ENCODE measurements at places on chromosomes 3 and 15. TPM values are rescaled to one million over a fixed set of nuclear protein-coding genes. Genes with fewer than 3 reads are reported as not detected.

DNA sequence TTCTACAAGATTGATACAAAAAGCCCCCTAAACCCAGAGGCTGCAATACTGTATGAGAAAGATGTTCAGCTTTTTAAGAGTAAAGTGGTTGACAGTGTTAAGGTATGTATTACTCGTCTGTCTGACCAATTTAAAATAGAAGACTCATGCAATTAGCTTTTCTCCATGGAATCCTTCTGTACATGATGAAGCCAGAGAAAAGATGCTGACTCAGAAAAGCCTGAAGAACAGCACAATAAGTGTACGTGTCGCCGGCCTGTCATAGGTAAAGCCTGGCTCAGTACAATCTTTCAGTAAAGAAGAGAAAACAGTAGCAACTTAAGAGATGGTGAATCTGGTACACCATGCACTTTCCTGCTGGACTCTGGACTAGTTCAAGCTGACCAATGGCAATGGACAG, 16.4 kb downstream of the NEK4 start:
- H3K4me1 ChIP-seq = no peaks in the 10 kb centered on the region
- H3K27ac ChIP-seq = no peak overlapping the region
- H3K27me3 ChIP-seq = no peaks in the 10 kb centered on the region
- no peak overlapping the region for H3K4me3 ChIP-seq
- peaks cover 3% of the 10 kb centered on the region for H3K36me3 ChIP-seq

The SYNPR gene
- polyA plus RNA-seq = not detected

- H3K27me3 ChIP-seq = no peaks in the 10 kb centered on the region
- no peak for DNase-seq
- H3K4me1 ChIP-seq = no peaks in the 10 kb centered on the region
Observed at GRCh38 chr15:71085809-71086208, 29.5 kb upstream of the THSD4 start.

DNA sequence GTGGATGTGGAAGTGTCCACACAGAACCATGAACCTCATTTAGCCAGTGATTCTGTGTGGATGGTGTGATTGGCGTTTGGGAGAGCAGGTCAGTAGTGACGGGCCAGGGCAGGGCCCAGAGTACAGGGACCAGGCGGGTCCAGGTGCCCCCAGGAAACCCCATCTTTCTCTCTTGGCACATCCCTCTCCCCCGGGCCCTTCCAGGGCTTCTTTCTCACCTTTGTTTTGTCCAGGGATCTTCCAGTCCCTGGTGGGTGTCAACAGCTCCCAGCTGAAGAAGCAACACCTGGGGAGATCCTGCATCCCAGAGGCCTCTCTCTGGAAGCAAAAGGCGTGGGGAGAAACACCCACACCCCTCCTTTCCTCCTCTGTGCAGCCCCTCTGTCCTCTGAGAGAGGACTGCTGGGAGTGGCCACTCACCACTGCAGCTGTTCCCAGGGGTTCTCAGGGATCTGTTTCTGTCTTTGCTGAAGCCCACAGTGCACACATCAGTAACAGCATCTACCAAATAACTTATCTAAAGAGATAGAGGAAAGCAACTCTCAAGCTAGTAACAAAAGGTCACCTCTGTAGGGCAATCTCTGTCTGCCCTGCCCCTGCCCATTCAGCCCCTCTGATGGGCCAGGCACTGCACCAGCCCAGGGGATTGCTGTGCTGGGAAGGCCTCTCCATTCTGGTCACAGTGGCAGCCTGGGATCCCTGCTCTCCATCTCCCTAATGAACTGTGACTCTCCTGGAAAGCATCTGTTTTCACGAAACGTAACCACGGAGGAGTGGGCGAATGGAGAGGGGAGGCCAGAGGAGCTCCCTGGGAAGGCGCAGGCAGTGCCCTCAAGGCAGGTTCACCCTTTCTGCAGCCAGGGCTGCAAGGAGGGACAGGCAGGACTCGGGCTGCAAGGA, 98.3 kb upstream of the ALDH1A3 start:
- DNase-seq = no peak
- H3K36me3 ChIP-seq = no peaks in the 10 kb centered on the region
- H3K4me1 ChIP-seq = no peaks in the 10 kb centered on the region

The ARPC4 gene
- 235 TPM for polyA plus RNA-seq

The SUSD5 gene
- not detected for polyA plus RNA-seq

DNA sequence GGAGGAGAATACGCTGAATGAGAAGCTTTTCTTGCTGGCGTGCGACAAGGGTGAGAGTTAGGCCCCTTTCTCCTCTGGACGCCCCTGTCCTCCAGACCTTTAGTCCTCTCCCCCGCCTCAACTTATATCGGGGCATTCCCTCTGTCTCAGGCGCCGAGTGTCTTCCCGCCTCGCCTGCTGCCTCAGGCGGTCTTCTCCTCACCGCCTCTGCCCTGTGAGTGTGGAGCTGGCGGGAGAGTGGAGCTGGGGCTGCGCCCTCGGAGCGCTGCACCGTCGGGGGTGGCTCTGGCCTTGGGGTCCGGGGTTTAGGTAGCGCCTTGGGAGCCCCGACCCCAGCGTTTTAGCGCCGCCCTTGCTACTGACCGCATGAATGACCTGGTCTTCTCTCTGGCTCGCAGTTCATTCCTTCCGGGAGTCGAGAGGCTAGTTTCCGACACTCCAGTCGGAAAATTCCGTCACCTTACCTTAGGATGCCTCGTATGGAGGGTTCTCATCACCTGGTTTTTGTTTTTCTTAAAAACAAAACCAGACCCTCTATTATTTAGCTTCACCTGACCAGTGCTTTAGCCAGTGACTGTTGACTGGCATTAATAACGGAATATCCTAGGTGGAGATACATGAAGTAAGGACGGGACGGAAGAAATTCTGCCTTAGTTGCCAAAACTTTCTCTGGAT, 985 bp downstream of the TRPC1 start:
- no peaks in the 10 kb centered on the region for H3K36me3 ChIP-seq
- H3K27ac ChIP-seq = peak overlapping the region; percentile 55
- peaks cover 12% of the 10 kb centered on the region for H3K4me1 ChIP-seq
- DNase-seq = no peak

- no peaks in the 10 kb centered on the region for H3K27me3 ChIP-seq
- no peak overlapping the region for H3K4me3 ChIP-seq
- H3K27ac ChIP-seq = no peak overlapping the region
- H3K4me1 ChIP-seq = no peaks in the 10 kb centered on the region
Observed at GRCh38 chr3:134334901-134335280, 39.4 kb downstream of the AMOTL2 start.

DNA sequence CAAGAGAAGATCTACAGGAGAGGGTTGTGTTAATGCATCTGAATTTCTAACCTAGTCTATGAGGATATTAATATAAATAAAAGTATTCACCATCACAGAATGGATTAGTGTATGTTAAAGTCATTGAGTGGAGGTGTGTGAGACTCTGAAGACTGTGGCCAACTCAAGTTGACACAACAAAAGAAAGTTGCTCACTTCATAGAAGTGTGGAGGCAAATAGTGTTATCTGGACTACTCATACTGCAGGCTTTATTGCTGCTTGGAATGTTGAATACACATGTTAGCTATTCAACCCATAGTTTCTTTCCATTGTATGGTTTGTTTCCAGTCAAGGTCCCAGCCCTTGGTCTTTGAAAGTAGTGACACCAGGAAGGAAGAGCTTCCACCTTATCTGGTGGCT, 38.0 kb upstream of the TPRG1 start:
- no peaks in the 10 kb centered on the region for H3K27me3 ChIP-seq
- H3K4me3 ChIP-seq = no peak overlapping the region
- no peak for DNase-seq
- no peaks in the 10 kb centered on the region for H3K36me3 ChIP-seq
- H3K27ac ChIP-seq = no peak overlapping the region

DNA sequence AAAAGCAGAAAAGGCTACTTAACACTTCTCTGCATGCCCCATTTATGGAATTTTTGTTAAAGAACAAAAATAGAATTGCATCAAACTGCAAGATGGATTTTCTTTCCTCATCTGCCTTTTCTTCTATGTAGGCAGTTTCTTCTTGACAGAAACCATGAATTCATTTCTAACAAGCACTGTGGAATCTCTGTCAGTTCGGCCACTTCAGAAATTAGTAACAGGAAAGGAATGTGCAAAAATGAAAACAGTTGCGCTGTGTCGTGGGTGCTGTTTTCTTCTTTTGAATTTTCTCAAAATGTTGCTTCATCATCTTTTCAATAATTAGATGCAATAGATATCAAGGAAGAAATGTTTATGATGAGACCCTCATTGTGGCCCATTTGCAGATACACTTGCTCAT, 151.6 kb downstream of the FOXB1 start:
- DNase-seq = no peak
- H3K27me3 ChIP-seq = no peaks in the 10 kb centered on the region
- H3K27ac ChIP-seq = no peak overlapping the region
- H3K4me1 ChIP-seq = peaks cover 10% of the 10 kb centered on the region
- no peaks in the 10 kb centered on the region for H3K36me3 ChIP-seq
- no peak overlapping the region for H3K4me3 ChIP-seq

- H3K27me3 ChIP-seq = no peaks in the 10 kb centered on the region
Observed at GRCh38 chr3:188680189-188680588, 491.6 kb upstream of the TPRG1 start.

- no peaks in the 10 kb centered on the region for H3K36me3 ChIP-seq
- no peak overlapping the region for H3K27ac ChIP-seq
- H3K27me3 ChIP-seq = no peaks in the 10 kb centered on the region
Observed at GRCh38 chr3:172201870-172202236, 162.5 kb downstream of the FNDC3B start.

The OR4F15 gene
- polyA plus RNA-seq = not detected

The CLRN1 gene
- not detected for polyA plus RNA-seq

DNA sequence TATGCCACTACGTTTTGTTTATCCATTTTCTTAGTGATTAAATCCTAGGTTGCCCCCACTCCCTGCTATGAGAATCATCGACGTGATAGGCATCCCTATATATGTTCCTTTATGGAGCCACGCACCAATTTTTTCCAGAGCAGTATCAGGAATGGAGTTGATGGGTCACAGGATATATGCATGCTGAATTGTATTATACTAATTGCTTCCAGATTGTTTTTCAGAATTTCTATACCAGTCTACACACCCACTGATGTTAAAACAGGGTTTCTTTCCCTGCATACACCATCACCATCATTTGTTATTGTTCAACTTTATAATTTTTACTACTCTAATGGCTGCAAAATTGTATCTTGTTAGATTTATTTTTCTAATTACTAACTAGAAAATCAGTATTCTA, 100.1 kb upstream of the MRPS22 start:
- H3K4me3 ChIP-seq = no peak overlapping the region
- H3K27me3 ChIP-seq = no peaks in the 10 kb centered on the region
- H3K36me3 ChIP-seq = no peaks in the 10 kb centered on the region
- no peak overlapping the region for H3K27ac ChIP-seq

The GABRR3 gene
- not detected for polyA plus RNA-seq

DNA sequence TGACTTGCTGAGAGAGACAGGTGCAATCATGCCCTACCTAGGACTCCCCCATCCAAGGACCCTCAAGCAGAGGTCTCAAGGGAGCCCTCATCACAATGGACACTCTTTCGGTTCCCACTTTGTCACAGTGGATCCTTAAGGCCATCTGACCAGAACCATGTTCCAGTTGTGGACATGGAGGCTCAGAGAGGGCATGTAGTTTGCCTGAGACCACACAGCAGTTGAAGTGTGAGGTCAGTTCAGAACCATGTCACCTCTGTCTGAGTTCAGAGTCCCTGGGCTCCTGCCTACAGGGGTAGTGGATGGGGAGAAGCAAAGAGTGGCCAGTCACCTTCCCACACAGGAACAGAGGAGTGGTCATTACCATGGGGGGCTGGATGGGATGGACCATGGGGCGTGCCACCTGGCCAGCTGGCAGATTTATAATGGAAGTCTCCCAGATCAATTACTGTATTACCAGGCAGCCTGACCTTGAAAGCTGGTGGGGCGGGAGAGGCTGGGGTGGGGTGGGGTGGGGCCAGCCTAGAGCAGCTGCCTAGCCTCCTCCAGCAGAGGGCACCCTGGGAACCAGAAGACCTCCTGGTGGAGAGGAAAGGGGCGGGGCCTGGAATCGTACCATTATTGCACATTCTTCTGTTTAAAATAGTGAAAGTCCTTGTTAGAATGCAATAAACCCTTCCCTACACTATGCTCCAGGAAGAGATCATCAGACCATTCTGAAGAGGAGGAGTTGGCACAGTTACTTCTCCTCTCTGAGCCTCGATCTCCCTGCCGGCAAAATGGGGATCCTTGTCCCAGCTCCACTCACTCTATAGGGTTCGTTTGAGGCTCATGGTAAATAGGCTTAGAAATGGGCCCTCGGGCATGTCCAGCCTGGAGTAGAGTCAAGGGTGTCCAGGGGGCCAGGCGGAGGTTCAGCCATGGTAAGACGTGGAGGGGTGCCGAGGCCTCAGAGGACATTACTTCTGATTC, 26.9 kb upstream of the LINGO1 start:
- H3K4me3 ChIP-seq = no peak overlapping the region
- no peak for DNase-seq
- no peaks in the 10 kb centered on the region for H3K36me3 ChIP-seq
- no peaks in the 10 kb centered on the region for H3K4me1 ChIP-seq
- H3K27ac ChIP-seq = no peak overlapping the region

DNA sequence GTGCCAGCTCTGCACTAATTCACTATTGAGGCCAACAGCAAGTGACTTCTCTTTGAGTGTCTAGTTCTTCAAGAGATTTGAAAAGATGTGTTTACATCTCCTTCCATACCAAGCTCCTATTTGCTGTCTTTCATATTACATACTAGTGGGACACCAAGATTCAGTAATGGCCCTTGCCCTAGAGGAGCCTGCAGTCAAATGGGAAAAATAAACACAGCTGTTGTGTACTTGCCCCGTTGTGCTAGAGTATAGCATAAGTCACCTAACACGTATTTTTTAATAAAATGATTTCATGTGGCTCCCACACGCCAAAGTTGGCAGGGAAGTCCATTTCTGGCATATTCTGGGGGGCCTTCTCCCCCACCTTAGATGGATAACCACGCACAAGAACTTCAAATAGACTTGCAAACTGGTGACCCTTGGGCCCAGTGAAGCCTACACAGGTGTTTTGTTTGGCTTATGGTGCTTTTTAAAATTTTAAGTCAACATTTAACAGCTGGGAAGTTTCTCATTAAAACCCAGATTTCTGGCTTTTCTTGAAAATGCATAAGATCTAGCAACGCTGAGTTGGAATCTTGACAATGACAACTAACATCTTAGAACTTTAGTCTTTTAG, 95.3 kb upstream of the LPP start:
- H3K36me3 ChIP-seq = no peaks in the 10 kb centered on the region
- no peak overlapping the region for H3K27ac ChIP-seq
- no peak overlapping the region for H3K4me3 ChIP-seq
- peaks cover 12% of the 10 kb centered on the region for H3K4me1 ChIP-seq
- no peak for DNase-seq
- no peaks in the 10 kb centered on the region for H3K27me3 ChIP-seq

DNA sequence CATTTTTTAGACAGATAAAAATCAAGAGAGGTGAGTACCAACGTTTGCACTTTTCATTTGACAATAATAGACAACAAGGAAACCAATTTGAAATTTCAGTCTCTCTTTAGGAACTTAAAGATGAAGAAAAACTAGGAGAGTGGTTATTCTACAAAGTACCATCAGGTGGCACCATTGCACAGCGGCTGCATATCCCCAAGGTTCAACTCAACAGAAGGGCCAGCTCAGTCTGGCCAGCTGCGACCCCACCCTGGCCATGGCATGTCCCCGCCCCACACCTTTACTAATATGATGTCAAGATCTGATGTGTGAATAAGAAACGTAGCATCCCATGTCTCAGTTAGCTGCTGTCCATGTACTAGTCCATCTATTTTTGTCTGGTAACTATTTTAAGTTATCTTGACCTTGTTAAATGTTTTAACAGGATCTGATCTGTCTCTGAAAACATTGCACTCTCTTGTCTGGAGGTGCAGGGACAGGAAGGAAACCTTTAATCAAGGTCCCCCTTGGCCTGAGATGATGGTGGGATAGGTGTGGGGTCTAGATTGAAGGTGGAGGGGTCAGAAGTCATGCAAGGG, 35.5 kb upstream of the CGNL1 start:
- H3K27ac ChIP-seq = no peak overlapping the region
- no peak overlapping the region for H3K4me3 ChIP-seq
- no peaks in the 10 kb centered on the region for H3K4me1 ChIP-seq
- H3K27me3 ChIP-seq = no peaks in the 10 kb centered on the region

The IMPG2 gene
- polyA plus RNA-seq = not detected

The ACTL6A gene
- 63.0 TPM for polyA plus RNA-seq

Data from CD4-positive, alpha-beta memory T cell (primary cell).